Activated CD4-positive, alpha-beta T cell treated with anti-CD3 and anti-CD28 coated beads, Interleukin-2, amount 10 ng/mL, durations not matched to agents 7 days and 5 days (primary cell): ENCODE measurements at places on chromosomes 12 and 14.

- no peaks in the 10 kb centered on the region for H3K4me1 ChIP-seq
- no peak for DNase-seq
- H3K27ac ChIP-seq: no peak overlapping the region
These were observed 172.9 kb upstream of the LRIG3 start for GRCh38 chr12:59093073-59093772.

GRCh38 chr12:92473564-92473963 lies 229.2 kb upstream of the PLEKHG7 start:
- no peak for DNase-seq
- no peaks in the 10 kb centered on the region for H3K27me3 ChIP-seq
- no peak overlapping the region for H3K27ac ChIP-seq
- H3K4me1 ChIP-seq: peaks cover 9% of the 10 kb centered on the region

GRCh38 chr14:73392329-73393257 lies 65.8 kb downstream of the NUMB start:
- no peaks in the 10 kb centered on the region for H3K27me3 ChIP-seq
- no peak overlapping the region for H3K27ac ChIP-seq
- H3K36me3 ChIP-seq: peaks cover 2% of the 10 kb centered on the region
- DNase-seq: no peak

DNA sequence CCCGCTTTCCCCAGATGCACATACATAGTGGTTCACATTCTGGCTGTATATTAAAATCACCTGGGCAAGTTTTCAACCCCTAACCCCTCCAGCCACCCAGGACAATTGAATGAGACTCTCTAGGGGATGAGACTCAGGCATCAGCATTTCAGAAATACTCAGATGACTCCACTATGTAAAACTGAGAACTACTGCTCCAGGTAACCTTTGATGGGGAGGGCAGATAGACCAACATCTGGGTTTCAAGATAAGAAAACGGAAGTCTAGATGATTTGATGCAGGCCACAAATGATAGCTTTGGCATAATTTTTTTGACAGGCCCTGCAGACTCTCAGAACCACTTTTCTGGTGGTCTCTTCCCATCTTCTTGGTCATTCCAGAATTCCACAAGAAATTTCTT lies 341.1 kb downstream of the EMP1 start:
- H3K4me1 ChIP-seq: peaks cover 2% of the 10 kb centered on the region
- H3K27me3 ChIP-seq: peaks cover 13% of the 10 kb centered on the region
- no peak overlapping the region for H3K4me3 ChIP-seq
- DNase-seq: no peak
- H3K36me3 ChIP-seq: no peaks in the 10 kb centered on the region

DNA sequence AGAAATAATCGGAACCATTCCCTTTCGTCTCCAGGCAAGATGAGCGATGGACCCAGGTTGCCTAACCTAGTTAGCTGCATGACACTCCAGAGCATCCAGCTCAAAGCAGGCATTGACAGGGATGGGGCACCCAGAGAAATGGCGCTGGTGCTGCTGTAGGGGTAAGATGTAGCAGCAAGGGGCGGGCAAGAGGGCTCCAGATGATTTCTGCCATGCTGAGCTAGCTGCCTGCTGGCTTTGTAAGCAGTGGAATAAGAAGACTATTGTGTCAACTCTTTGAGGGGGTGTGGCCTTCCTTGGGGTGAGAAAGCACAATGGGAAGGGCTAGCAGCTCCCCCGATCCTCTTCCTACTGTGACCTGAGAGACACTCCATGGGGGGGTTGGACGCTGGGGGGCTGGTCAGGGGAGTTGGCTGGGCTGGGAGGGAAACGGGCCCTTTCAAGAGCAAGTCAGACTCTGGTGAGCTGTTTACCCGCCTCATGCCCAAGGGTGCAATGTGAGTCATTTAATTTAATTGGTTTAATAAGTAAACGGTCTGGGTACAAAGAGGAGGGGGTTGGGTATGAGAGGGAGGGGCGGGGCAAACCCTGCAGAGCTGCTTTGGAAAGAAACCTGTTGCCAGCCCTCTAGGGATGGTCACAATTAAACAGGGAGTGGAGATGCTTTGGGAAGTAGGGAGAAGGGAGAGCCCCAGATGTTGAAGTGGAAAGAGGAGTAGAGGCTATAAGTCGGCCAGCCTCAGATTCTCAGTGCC lies 50.5 kb downstream of the B4GALNT3 start:
- H3K27ac ChIP-seq: no peak overlapping the region
- DNase-seq: no peak
- no peaks in the 10 kb centered on the region for H3K36me3 ChIP-seq
- H3K4me3 ChIP-seq: no peak overlapping the region

- no peak overlapping the region for H3K4me3 ChIP-seq
- H3K4me1 ChIP-seq: no peaks in the 10 kb centered on the region
- H3K36me3 ChIP-seq: no peaks in the 10 kb centered on the region
- no peak overlapping the region for H3K27ac ChIP-seq
- H3K27me3 ChIP-seq: peaks cover 46% of the 10 kb centered on the region
These were observed 159.7 kb upstream of the EGLN3 start for GRCh38 chr14:34110531-34110930.

- DNase-seq: peak; percentile 57
- peaks cover 6% of the 10 kb centered on the region for H3K36me3 ChIP-seq
- peak overlapping the region; percentile 81 for H3K27ac ChIP-seq
These were observed 8.1 kb upstream of the LHX5 start for GRCh38 chr12:113479590-113480335.
